ENCODE measurements at places on chromosomes 12 and 14.

- DNase-seq: no peak
Observed at GRCh38 chr12:68352067-68352466, 19.9 kb upstream of the MDM1 start.

GRCh38 chr12:40327535-40327934, 102.7 kb downstream of the LRRK2 start:
- no peak for DNase-seq

- no peak for DNase-seq
Observed at GRCh38 chr12:70149013-70149412, 94.2 kb upstream of the CNOT2 start.

GRCh38 chr12:1367331-1368291, 226.8 kb downstream of the FBXL14 start:
- DNase-seq: no peak

- no peak for DNase-seq
Observed at GRCh38 chr12:46368684-46369083, 3.9 kb downstream of the SLC38A2 start.

DNA sequence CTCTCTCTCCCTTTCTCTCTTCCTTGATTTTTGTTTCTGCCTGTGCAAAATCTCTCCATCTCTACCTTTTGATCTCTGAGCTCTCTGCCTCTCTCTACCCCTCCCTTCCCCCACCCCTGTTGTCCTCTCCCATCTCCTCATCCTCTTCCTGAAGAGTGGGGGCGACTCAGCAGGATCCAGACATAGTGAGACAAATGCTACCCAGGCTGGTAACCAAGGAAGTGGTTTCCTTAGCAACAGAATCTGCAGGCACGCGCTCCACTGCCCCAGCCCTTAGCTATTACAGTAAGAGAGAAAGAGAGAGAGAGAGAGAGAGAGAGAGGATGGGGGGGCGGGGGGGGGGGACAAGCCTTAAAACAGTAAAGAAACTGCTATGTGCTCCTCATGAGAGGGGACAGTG, 85.6 kb downstream of the CMKLR1 start:
- no peak for DNase-seq

DNA sequence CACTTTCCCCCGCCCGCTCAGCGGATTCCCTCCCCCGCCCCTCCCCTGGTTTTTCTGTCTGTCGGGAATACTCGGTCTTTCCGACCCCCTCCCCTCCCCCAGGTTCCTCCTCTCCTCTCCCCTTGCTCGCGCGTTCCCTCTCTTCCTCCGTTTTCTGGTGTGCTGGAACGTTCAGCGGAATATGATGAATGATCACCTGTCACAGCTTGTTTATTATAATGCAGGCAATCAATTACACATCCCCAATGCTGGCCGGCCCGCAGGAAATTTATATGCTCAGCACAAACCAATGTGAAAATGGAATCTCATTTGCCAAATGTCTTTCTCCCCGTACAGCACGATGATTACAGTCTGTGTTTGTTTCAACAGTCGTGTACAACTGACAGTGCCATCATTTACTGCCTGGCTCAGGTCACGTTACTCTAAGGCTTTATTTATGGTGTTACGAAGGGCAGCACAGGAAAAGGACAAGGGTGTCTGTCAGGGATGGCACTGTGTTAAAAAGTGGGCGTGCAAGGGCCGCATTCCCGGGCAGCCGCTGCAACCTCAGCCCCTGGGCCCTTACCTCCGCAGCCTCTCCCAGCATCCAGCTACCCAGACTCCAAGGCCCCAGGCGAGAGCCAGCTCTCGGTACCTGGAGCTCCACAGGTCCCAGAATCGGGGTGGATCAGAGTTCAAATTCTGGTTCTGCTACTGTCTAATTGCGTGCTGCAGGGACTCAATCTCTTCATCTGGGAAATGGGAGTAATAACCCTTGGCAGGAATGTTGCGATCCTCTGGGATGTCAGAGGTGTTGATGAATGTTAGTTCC, 24.7 kb upstream of the MAP1LC3B2 start:
- DNase-seq: no peak

GRCh38 chr12:3251067-3251466, 173.9 kb downstream of the TSPAN9 start:
- DNase-seq: no peak

DNA sequence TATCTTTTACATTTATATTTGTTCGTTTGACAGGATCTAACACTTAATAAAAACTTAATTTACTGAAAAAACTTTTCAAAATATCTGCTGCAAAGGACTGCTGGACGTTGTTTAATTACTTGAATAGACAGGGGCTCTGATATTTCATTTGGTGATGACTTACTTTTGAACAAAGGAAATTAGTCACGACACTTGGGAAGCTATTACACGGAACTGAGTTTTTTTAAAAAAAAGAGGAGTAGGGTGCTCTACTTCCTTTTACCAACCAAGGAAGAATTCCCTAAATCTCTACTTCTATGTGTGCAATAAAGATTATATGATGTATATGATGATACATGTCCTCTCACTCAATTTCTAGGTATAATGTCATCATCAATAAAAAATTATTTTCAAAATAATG, 4.7 kb downstream of the FGD6 start:
- DNase-seq: no peak

- DNase-seq: no peak
Observed at GRCh38 chr14:24238527-24239037, 3.8 kb downstream of the TINF2 start.

DNA sequence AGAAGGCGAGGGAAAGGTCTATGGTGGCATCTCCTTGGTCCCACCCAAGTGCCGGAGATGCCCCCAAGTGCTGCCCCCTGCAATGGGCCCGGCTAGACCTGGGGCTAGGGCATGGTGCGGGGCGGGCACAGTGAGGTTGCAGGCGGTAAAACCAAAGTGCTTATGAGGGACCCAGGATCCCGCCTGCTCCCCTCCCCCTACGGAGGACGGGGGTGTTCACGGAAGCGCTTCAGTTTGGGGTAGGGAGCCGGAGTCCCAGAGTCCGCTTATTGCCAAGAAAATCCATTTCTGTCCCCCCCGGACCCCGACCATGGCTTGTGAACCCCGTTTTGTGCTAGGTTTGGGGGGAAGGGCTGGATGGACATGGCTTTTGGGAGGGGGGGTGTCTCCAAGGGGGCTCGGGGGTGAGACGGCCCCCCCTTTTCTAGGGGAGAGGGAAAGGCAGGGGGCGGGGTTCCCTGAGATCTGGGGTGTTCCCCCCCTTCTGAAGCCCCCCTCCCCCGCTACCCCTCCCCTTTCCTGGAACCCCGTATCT, 5.4 kb upstream of the GPR84 start:
- no peak for DNase-seq

GRCh38 chr12:96502477-96502876, 13.1 kb downstream of the CFAP54 start:
- no peak for DNase-seq

DNA sequence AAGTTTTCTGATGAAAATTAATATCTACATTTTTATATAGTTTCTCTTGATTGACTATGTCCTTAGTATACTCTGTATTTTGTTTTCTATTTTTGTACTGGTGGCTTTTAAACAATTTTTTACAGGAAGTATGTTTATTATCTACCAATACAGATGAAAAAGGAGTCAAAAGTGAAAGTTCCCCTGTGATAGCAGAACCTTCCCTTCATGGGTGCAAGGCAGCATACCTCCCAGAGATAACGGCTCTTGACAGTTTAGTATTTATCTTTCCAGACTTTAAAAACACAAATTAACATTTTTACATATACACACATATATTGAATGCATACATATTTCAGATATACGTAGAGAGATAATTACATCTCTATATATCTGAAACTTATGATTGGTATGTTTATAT, 17.1 kb upstream of the FAM234B start:
- DNase-seq: no peak

DNA sequence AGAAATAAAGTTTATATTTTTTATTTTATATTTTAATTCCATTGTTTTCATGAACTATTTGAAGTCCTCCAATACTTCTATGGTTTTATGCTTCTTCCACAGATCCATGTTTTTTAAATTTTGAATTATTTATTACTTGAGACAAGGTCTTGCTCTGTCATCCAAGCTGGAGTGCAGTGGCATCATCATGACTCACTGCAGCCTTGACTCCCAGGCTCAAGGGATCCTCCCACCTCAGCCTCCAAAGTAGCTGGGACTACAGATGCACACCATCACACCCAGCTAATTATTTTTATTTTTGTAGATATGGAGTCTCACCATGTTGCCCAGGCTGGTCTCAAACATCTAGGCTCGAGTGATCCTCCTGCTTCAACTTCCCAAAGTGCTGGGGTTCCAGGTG, 28.8 kb upstream of the DLGAP5 start:
- DNase-seq: no peak

GRCh38 chr12:12724421-12725085, 7.4 kb downstream of the CDKN1B start:
- no peak for DNase-seq

DNA sequence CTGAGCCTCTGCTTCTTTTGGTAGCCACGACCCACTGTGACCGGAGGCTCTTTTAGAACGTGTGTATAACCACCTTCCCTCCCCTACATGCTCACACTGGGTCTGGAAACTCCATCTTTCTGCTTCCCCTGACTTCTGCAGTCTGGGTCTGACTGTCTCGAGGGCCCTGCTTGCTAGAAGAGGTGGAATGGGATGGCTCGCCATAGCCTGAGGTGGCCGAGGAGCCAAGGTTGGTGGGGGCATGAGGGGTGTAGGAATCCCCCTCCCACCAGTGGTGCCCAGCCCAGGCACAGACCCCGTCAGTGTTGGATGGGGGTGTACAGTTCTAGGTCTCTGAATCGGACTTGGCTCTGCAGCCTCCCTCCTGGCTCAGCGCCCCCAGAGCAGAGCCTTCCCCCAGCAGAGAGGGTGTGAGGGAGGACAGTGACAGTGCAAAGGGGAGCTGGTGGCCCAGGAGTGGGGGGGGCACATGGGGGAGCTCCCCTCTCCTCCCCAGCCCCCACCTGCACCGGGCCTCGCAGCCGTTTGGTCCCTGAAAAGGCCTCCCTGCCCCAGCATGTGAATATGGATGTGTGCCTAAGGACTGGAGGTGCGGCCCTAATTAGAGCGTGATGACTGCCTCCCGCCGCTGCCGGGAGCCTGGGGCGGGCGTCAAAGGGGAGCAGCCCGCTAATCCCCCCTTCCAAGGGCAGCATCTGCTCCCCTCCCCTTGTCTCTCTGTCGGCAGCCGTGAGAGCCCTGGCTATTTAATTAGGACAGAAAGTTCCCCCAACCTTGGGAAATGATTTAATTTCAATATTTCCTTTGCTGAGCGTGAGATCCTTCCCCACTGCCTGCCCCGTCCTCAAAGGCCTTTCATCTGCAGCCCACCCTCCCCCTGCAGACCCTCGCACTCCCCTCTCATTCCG, 196.2 kb upstream of the C14orf180 start:
- DNase-seq: no peak

DNA sequence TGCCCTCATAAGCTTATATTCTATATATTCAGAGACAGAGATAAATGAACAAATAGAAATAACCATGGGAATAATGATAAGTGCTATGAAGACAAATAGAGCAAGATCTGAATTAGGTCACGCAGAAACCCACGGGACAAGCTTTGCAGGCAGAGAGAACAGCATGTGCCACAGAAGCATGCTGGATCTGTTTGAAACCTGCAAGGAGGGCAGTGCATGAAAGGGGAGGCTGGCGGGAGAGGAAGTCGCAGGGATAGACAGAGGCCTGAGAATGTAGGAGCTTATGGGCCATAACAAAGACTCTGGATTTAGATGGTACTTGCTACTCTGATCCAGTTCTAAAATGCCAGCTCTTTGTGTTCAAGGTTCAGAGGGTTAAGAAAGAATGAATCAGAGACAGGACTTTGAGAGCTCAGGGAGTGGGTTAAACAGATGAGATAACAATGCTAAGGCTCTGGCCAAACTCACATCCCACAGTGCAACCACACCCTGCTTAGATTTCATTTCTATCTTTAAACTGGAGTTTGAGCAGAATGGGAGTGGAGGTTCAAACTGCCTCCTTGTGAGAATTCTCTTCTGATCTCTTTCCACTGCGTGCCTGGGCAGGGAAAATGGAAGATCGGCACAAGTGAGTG, 49.2 kb upstream of the PPP1R12A start:
- no peak for DNase-seq

DNA sequence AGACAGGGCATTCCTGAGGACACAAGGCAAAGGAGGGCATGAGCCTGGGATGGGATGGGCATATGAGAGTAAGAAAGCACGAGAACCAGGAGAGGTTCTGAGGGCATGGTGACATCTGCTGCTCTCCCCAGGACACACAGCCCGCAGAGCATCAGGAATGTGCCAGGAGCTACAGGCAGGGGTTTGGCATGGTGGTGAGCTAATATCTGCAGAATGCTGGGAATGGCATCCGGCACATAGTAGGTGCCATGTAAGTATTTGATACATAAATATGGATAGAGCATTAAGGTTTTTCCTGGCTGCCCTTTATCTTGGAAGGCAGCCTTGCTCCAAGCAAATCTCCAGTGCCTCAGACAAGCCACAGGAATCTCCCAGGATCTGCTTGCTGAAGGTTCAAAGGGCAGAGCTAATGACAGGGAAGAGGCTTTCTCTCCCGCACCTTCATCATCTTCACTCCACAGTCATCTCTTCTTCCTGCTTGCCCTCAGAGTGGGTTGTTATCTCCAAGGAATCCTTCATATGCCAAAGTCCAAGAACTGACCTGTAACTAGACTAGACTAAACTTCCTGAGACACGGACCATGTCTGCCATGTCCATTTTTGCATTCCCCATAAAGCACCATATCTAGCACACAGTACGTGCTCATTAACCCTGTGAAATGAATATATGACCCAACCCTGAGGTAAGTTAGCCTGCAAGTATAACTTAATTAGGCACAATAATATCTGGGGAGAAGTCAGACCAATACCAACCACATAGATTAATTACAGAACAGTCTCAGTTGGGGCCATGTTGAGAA, 62.0 kb upstream of the SCN8A start:
- DNase-seq: no peak

- no peak for DNase-seq
Observed at GRCh38 chr12:52413202-52413601, 7.1 kb upstream of the KRT82 start.

GRCh38 chr12:76810671-76811419, 46.9 kb downstream of the ZDHHC17 start:
- DNase-seq: no peak

- DNase-seq: no peak
Observed at GRCh38 chr12:48336061-48336460, 14.7 kb downstream of the ZNF641 start.

DNA sequence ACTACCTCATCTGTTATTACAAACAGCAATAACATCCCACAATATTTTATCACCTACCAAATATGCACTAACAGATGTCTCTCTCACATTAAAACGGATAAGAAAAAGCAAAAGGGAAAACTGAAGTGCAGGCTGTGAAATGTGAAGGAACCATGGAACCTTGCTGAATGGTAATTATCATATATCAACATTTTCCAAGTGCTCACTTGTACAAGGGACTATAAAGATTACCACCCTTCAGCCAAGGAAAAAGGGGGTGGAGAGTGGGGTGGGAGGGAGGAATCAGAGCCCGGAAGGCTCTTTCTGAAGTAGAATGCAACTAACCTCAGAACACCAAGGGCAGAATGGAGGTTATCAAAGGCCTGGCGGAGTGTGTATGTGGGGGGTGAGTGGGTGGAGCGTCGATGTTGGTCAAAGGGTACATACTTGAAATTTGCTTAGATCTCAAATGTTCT, 1.2 kb downstream of the SNX6 start:
- DNase-seq: no peak

GRCh38 chr12:40253936-40254335, 29.1 kb downstream of the LRRK2 start:
- DNase-seq: no peak
